Central memory CD8-positive, alpha-beta T cell (primary cell): ENCODE measurements at places on chromosomes 16 and 17.
A peak's percentile ranks its signal among the peaks of the same experiment; 100 is the strongest.

GRCh38 chr17:7437950-7438614, 1.2 kb upstream of the FGF11 start:
- DNase-seq = no peak
- H3K27me3 ChIP-seq = peaks cover 52% of the 10 kb centered on the region
- H3K4me3 ChIP-seq = peak overlapping the region; percentile 95
- H3K4me1 ChIP-seq = peaks cover 40% of the 10 kb centered on the region
- H3K36me3 ChIP-seq = peaks cover 19% of the 10 kb centered on the region

GRCh38 chr17:32019228-32019627, 12.0 kb downstream of the LRRC37B start:
- no peak overlapping the region for H3K27ac ChIP-seq
- no peaks in the 10 kb centered on the region for H3K27me3 ChIP-seq
- H3K4me1 ChIP-seq = peaks cover 19% of the 10 kb centered on the region
- H3K4me3 ChIP-seq = no peak overlapping the region
- H3K36me3 ChIP-seq = peaks cover 30% of the 10 kb centered on the region

DNA sequence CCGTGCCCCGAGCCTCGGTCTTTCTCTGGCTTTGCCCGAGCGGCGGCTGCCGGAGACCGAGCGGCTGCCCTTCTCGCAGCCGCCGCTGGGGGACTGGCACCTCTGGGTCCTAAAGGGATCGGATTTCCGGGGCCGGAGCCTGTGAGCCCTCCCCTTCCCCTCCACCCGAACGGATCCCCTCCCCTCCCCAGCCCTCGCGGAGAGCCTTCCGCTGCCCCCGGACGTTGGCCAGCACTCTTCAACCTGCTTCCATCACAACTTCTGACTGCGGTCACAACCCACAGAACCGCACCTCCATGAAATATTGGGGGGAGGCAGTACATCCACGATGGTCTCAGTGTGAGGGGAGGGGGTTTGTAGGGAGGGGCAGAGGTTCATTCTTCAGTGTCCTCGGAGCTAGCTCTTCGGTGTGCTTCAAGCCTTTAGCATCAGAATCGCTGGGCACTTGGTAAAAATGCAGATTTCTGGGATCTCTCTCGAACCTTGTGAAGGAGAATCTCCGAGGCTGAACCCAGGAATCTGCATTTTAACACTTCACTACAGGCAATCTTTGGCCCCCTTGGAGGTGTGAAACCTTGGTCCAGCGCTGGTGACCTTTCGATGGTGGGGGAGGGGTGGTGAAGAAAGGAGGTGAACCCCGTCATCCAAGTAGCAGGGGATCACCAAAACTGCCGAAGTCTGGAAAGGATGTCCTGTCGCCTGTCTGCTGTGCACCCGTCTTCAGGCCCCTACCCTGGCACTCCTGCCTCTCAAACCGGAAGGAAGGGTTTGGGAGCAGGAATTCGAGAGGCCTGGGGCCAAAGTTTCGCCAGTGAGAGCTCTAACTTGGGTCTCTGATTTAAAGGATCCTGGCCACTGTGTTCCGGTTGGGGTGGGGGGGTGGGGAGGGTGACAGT, 812 bp upstream of the PPP1R9B start:
- H3K36me3 ChIP-seq = peaks cover 18% of the 10 kb centered on the region
- peak; percentile 65 for DNase-seq
- no peaks in the 10 kb centered on the region for H3K27me3 ChIP-seq
- H3K4me1 ChIP-seq = peaks cover 28% of the 10 kb centered on the region
- H3K4me3 ChIP-seq = peak overlapping the region; percentile 89

DNA sequence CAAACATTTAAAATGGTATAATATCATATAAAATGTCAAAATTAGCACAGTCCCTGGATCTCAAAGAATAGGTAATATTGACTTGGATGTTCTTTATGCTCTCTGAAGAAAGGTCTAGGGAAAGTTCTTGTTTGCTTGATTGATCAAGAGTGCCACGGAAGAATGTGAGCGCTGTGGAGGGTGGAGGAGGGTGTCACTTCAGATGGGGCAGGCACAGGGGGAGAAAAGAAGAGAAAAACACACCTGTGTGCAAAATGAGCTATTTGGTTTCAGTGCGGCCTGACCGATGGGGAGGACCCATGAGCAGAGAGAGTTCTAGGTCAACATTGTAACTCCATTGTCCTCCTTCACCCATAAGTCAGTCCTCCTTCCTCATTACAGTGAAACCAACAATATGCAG, 8.8 kb upstream of the VPS4A start:
- no peaks in the 10 kb centered on the region for H3K4me1 ChIP-seq
- H3K27ac ChIP-seq = no peak overlapping the region
- DNase-seq = no peak
- H3K27me3 ChIP-seq = no peaks in the 10 kb centered on the region

DNA sequence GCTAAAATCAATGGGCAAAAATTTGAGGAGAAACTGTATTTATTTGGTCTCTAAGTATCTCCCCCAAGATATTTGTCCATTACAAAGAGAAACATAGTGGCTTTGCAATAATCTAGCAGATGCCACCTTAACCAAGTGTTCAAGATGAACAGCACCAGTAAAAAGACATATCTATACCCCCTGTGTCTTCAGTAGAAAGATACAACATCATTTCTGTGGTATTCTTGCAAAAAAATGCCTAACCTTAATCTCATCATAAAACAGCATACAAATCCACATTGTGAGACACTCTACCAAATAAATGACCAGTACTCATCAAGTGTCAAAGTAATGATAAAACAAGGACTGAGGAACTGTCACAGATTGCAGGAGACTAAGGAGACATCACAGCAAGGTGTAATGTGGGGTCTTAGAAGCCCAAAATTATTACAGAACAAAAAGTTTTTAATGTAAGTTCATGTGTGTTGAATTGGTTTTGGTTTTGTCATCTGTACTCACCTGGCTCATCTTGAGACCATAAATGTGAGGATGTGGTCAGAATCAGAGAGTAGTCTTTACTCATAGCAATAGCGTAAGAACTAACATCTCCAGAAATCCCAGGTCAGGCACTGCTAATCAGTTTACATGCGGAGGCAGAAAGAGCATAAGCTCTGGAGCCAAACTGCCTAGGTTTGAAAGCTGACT, 77.2 kb downstream of the AATF start:
- no peaks in the 10 kb centered on the region for H3K27me3 ChIP-seq
- H3K27ac ChIP-seq = no peak overlapping the region
- H3K4me1 ChIP-seq = peaks cover 23% of the 10 kb centered on the region
- H3K36me3 ChIP-seq = peaks cover 12% of the 10 kb centered on the region
- no peak overlapping the region for H3K4me3 ChIP-seq

- H3K36me3 ChIP-seq = peaks cover 3% of the 10 kb centered on the region
- no peak overlapping the region for H3K27ac ChIP-seq
- H3K4me3 ChIP-seq = no peak overlapping the region
- peaks cover 7% of the 10 kb centered on the region for H3K4me1 ChIP-seq
- H3K27me3 ChIP-seq = peaks cover 21% of the 10 kb centered on the region
Measured at GRCh38 chr17:31386542-31387075, 4.9 kb upstream of the RAB11FIP4 start.

- no peak for DNase-seq
- H3K4me1 ChIP-seq = no peaks in the 10 kb centered on the region
- H3K27me3 ChIP-seq = peaks cover 85% of the 10 kb centered on the region
- no peaks in the 10 kb centered on the region for H3K36me3 ChIP-seq
- H3K27ac ChIP-seq = no peak overlapping the region
- no peak overlapping the region for H3K4me3 ChIP-seq
Measured at GRCh38 chr17:55246583-55246982, 18.2 kb upstream of the HLF start.

DNA sequence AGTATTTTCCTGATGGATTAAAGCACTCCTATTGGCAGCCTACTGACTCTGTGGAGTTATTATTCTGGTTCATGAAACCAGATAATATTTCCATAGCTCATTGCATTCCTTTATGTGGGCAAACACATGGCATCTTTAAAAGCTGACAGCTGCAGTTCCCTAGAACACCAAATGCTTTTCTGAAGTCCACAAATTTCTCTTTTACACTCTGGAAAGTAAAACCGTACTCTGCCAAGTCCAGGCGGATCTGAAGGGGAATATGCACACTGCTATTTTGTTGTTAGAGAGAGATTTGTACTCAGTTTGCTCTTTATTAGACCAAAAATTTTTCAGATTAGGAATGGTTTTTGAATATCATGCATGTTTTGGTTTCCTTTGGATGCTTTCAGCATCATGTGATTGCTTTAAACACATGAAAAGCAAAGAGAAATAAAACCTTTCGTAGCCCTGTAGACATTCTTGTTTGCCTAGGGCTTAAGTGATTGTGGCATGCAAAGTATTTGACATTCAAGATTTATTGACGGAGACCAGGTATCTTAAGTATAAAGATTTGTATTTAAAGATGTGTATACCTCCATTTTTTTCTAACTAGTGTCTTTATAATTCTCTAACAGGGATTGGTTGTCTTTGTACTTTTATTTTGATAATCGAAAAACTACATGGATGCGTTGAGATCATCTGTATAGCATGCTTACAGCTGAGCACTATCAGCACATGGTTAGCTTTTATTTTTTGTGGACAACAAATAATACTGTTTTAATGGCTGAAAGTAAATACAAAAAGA, 19.5 kb downstream of the SEC14L1 start:
- H3K4me3 ChIP-seq = no peak overlapping the region
- H3K27me3 ChIP-seq = no peaks in the 10 kb centered on the region
- no peak overlapping the region for H3K27ac ChIP-seq

DNA sequence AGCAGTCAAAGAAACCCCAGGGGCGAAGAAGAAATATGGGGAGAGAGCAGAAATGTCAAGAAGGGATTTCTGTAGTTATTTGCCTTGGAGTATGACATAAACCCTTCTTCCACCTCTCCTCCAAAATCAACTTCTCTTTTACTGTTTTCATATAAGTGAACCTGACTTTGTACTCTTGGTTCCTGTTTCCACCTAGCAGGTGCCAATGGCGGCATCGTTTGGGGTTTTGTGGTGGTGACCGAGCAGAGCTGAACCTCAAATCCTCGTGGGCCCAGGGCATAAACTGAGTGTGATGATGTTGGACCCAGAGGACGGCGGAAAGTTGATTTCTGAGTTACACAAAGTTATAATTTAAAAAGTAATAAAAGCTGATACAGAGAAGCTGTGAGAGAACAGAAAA, 39.6 kb upstream of the PSMD7 start:
- H3K4me3 ChIP-seq = no peak overlapping the region
- no peaks in the 10 kb centered on the region for H3K4me1 ChIP-seq
- no peak overlapping the region for H3K27ac ChIP-seq
- peaks cover 33% of the 10 kb centered on the region for H3K27me3 ChIP-seq

GRCh38 chr16:8430401-8430800, 159.9 kb downstream of the TMEM114 start:
- H3K27ac ChIP-seq = no peak overlapping the region
- H3K27me3 ChIP-seq = no peaks in the 10 kb centered on the region
- no peaks in the 10 kb centered on the region for H3K4me1 ChIP-seq
- H3K36me3 ChIP-seq = peaks cover 3% of the 10 kb centered on the region
- H3K4me3 ChIP-seq = no peak overlapping the region

- H3K36me3 ChIP-seq = peaks cover 11% of the 10 kb centered on the region
- H3K4me1 ChIP-seq = peaks cover 44% of the 10 kb centered on the region
- H3K27ac ChIP-seq = peak overlapping the region; percentile 95
- no peaks in the 10 kb centered on the region for H3K27me3 ChIP-seq
- DNase-seq = peak; percentile 62
Measured at GRCh38 chr17:17849147-17849820, 12.5 kb upstream of the SREBF1 start.

DNA sequence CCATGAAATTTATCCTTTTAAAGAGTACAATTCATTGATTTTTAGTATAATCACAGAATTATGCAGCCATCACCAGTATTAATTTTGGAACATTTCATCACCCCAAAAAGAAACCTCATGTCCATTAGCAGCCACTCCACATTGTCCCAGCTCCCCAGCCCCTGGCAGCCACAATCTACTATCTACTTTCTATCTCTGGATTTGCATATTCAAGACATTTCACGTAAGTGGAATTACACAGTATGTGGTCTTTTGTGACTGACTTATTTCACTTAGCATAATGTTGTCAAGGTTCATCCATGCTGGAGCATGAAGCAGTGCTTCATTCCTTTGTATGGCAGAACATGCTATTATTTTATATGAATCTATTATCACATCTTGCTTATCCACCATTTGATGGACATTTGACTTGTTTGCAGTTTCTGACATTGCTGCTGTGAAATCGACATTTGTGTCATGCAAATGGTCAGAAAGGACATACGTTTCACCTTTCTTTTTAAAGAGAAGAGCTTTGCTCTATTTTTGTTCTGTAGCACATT, 10.7 kb downstream of the METTL9 start:
- H3K4me1 ChIP-seq = peaks cover 50% of the 10 kb centered on the region
- H3K27me3 ChIP-seq = no peaks in the 10 kb centered on the region
- DNase-seq = no peak
- H3K36me3 ChIP-seq = peaks cover 13% of the 10 kb centered on the region
- H3K4me3 ChIP-seq = no peak overlapping the region
- no peak overlapping the region for H3K27ac ChIP-seq

- no peak overlapping the region for H3K4me3 ChIP-seq
- H3K36me3 ChIP-seq = no peaks in the 10 kb centered on the region
- H3K27me3 ChIP-seq = peaks cover 31% of the 10 kb centered on the region
- no peak overlapping the region for H3K27ac ChIP-seq
- DNase-seq = no peak
- H3K4me1 ChIP-seq = no peaks in the 10 kb centered on the region
Measured at GRCh38 chr16:5001571-5001970, 32.2 kb downstream of the NAGPA start.

DNA sequence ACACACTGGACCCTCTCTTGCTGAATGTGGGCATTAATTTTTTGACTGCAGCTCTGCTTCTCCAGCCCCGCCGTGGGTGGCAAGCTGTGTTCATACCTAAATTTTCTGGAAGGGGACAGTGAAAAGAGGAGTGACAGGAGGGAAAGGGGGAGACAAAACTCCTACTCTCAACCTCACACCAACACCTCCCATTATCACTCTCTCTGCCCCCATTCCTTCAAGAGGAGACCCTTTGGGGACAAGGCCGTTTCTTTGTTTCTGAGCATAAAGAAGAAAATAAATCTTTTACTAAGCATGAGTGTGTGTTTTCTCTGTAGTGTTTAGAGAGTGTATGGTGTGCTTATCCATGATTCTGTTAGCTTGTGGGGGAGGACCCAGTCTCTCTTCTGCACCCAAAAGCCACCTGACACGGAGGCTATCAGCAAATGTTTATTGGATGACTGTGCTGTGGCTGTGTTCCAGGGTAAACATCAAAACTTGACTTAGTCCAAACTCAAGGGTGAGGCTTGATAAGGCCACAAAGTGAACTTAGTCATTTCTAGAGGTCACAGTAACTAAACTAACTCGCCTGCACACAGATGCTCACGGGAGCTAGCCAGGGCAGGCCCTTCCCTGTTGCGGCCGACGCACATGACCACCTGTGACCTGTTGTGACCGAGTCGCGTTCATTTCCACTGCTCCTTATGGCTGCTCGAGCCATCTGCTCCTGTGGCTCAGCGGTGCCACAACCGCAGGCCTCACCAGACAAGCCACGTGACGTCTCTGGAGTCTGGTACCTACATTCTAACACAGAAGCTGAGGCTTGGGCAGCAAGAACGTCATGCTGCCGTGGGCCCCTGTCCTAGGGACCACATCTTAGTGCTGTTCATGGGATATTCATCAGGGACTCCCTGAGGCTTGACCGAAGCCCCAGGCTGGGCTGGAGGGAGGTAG, 9.8 kb upstream of the MED11 start:
- peaks cover 47% of the 10 kb centered on the region for H3K36me3 ChIP-seq
- no peak for DNase-seq
- peak overlapping the region; percentile 88 for H3K27ac ChIP-seq
- H3K4me3 ChIP-seq = no peak overlapping the region

GRCh38 chr16:49000594-49000993, 281.0 kb downstream of the CBLN1 start:
- peaks cover 2% of the 10 kb centered on the region for H3K36me3 ChIP-seq
- DNase-seq = no peak

- H3K4me1 ChIP-seq = peaks cover 53% of the 10 kb centered on the region
- no peaks in the 10 kb centered on the region for H3K27me3 ChIP-seq
Measured at GRCh38 chr17:77425791-77426641, 285.2 kb downstream of the SEC14L1 start.
